ENCODE measurements at places on chromosomes 3 and 15.

- no peak overlapping the region for H3K4me3 ChIP-seq
- no peak overlapping the region for H3K27ac ChIP-seq
- no peaks in the 10 kb centered on the region for H3K27me3 ChIP-seq
- no peaks in the 10 kb centered on the region for H3K36me3 ChIP-seq
- H3K4me1 ChIP-seq = no peaks in the 10 kb centered on the region
- DNase-seq = peak; percentile 38
These were observed 154.3 kb downstream of the NSMCE3 start for GRCh38 chr15:29115093-29115991.

DNA sequence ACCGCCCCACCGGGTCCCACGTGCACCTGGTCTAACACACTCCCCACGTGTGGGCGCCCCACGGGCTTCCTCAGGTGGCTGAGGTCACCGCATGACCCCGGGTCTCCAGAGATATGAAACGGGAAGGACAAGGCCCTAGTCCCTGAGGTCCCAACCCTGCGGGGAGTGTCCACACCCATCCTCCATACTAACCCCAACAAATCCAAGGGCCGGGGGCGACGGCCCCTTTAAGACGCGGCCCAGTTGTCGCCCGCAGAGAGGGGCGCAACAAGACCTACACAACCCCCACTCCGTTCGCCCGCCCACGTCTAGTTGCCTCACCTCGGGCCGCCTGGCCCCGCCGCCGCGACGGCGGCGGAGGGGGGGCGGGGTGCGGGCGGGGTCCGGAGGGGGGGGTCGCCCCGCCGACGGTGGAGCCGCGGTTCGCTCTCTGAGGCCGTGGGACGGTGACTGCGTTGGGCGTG, 396 bp downstream of the INO80 start:
- peaks cover 4% of the 10 kb centered on the region for H3K36me3 ChIP-seq
- peaks cover 29% of the 10 kb centered on the region for H3K4me1 ChIP-seq
- peak; percentile 89 for DNase-seq
- H3K27ac ChIP-seq = peak overlapping the region; percentile 100
- no peaks in the 10 kb centered on the region for H3K27me3 ChIP-seq
- peak overlapping the region; percentile 92 for H3K4me3 ChIP-seq

DNA sequence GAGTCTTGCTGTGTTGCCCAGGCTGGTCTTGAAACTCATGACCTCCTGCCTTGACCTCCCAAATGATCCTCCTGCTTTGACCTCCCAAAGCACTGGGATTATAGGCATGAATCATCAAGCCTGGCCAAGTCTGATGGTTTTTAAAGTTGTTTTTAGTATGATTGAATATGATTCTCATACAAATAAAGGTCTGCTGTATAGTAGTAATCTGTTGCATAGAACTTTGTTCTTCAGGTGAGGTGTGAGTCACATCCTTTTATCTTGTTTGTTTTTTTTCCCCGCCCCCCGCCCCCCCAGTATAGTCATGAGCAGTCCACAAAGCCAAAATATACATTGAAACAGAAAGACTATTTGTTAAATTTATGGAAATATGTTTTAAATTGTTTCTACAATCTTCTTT, 39.0 kb downstream of the UBE2E2 start:
- H3K27ac ChIP-seq = no peak overlapping the region
- H3K4me3 ChIP-seq = no peak overlapping the region
- no peak for DNase-seq
- peaks cover 19% of the 10 kb centered on the region for H3K4me1 ChIP-seq
- H3K36me3 ChIP-seq = no peaks in the 10 kb centered on the region
- no peaks in the 10 kb centered on the region for H3K27me3 ChIP-seq

DNA sequence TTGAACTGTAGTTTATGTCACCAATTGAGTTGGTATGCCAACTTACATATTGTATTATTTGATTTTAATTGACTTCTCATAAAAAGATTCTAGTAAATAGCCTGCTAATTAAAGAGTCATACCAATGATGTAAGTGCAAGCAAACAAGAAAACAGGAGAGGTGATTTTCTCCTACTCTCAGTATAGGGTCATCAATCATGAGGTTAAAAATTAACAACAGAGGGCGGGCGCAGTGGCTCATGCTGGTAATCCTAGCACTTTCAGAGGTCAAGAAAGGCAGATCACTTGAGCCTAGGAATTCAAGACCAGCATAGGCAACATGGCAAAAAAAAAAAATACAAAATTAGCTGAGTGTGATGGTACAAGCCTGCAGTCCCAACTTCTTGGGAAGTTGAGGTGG, 108.7 kb downstream of the MYO9A start:
- no peaks in the 10 kb centered on the region for H3K27me3 ChIP-seq
- DNase-seq = no peak
- no peak overlapping the region for H3K4me3 ChIP-seq

DNA sequence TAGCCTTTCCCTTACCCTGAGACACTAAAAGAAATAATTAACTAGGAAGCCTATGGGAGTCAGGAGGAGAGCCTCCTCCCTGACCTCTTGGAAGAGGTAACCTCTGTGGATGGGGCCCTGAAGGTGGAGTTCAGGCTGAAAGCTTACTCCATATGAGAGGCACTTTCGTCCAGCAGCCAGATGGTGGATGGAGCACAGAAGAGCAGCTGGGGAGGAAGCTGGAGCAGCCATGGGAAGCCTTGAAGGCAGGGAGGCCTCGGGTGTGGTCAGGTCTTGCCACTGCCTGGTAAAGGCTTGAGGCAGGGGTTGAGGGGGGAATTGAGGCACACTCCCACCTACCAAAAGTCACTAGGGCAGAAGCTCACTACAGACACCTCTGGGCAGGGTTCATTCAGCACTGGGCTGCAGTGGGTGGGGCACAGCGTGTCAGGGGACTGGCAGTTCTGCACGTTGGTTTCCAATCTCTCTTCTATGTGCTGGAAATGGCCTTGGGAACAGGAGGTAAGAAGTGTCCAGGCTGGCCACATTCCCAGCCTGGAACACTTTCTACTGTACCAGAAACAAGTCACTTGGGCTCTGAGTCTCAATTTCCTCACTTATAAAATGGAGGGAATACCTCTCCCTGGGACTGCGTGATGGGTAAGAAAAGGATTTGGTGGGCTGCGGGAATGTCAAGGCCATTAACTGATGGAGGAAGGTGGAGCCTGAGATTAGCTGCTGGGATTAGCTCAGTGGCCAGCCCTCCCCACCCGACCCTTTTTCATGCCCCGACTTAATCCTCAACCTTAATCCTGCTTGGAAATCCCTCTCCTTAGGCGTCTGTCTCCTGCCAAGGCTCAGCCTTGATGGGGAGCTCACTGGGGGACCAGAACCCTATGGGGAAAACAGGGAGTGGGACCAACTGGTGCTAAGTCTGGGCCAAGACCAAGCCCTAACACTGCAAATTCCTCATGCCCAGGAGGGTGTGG, 5.4 kb downstream of the PCBP4 start:
- H3K27me3 ChIP-seq = no peaks in the 10 kb centered on the region
- no peak overlapping the region for H3K4me3 ChIP-seq
- DNase-seq = no peak
- no peaks in the 10 kb centered on the region for H3K36me3 ChIP-seq
- peaks cover 8% of the 10 kb centered on the region for H3K4me1 ChIP-seq
- no peak overlapping the region for H3K27ac ChIP-seq

DNA sequence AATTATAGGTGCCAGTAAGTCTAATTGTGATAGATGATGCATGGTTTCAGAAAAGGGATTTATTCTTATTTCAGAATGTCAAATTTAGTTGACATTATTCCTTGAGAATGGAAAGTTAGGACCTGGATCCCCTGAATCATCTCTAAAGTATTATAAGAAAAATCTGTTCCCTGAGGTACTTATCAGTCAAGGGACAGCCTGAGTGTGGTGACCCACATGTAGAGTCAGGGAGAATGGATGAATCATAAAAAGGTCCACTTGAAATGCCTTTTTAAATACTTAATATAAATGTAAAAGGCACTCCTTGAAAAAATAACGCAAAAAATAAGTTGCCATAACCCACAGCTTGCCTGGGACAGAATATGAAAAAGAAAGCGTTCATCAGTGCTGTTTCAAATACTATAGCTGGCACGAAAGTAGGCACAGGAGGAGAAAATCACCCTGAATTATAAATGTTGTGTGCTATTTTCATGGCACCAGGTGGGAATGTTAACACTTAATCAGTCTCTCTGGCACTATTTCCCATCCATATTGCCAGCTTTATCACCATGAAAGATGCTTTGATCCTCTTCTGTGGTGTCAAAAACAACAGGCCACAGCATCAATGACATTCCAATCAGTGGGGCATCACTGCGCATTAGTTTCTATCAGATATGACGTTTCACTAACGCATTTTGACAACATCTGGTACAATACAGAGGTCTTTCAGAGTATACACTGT, 208.5 kb downstream of the EPHA3 start:
- H3K27ac ChIP-seq = no peak overlapping the region
- H3K36me3 ChIP-seq = no peaks in the 10 kb centered on the region
- no peaks in the 10 kb centered on the region for H3K4me1 ChIP-seq
- DNase-seq = no peak

- no peak overlapping the region for H3K27ac ChIP-seq
- H3K4me1 ChIP-seq = peaks cover 7% of the 10 kb centered on the region
- DNase-seq = no peak
- H3K27me3 ChIP-seq = no peaks in the 10 kb centered on the region
- H3K36me3 ChIP-seq = no peaks in the 10 kb centered on the region
These were observed 40.8 kb upstream of the LRTM1 start for GRCh38 chr3:54968546-54969172.

GRCh38 chr3:62550439-62550838, 177.1 kb upstream of the FEZF2 start:
- no peaks in the 10 kb centered on the region for H3K4me1 ChIP-seq
- H3K36me3 ChIP-seq = no peaks in the 10 kb centered on the region
- DNase-seq = no peak

- H3K4me1 ChIP-seq = peaks cover 6% of the 10 kb centered on the region
- no peak overlapping the region for H3K27ac ChIP-seq
- H3K36me3 ChIP-seq = no peaks in the 10 kb centered on the region
- H3K4me3 ChIP-seq = no peak overlapping the region
- DNase-seq = no peak
These were observed 208.8 kb downstream of the SV2B start for GRCh38 chr15:91308855-91309254.

DNA sequence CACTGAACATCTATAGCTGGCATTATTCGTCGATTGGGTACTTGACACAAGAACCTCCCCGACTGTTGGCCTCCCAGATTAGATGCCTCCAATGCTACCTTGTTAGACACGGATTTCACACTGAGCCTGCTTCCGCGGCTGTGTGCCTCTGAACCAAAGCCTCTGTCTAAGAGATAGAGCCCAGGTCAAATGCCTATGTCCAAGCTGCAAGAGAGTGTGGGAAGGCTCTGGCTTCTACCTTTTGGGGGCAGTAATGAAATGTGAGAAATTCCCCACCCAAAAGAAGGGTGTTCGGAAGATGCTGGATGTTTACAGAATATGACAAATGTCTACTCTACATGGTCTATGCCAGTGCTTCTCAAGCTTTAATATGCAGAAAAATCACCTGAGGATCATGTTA, 2.0 kb upstream of the RPUSD2 start:
- H3K4me3 ChIP-seq = no peak overlapping the region
- peaks cover 9% of the 10 kb centered on the region for H3K4me1 ChIP-seq
- no peak for DNase-seq
- H3K36me3 ChIP-seq = peaks cover 12% of the 10 kb centered on the region
- H3K27me3 ChIP-seq = no peaks in the 10 kb centered on the region
- no peak overlapping the region for H3K27ac ChIP-seq

DNA sequence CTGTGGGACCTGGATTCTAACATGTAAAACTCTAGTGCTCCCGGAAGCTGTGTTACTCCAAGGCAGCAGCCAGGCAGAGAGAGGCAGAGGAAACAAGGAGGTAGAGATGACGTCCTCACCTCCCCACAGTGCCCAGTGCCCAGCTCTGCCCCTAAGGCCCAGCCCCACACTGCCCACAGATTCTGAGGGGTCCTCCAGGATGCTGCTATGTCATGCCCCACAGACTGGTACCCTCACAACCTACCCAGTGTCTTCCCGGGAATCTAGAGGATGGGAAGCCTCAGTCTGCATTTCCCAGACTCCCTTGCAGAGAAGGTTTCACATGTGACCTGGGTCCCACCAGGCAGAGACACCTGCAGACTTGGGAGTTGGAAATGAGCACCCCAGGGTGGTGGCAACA, 75.9 kb upstream of the PCSK6 start:
- no peak for DNase-seq
- H3K4me1 ChIP-seq = no peaks in the 10 kb centered on the region
- H3K36me3 ChIP-seq = no peaks in the 10 kb centered on the region
- no peak overlapping the region for H3K27ac ChIP-seq

DNA sequence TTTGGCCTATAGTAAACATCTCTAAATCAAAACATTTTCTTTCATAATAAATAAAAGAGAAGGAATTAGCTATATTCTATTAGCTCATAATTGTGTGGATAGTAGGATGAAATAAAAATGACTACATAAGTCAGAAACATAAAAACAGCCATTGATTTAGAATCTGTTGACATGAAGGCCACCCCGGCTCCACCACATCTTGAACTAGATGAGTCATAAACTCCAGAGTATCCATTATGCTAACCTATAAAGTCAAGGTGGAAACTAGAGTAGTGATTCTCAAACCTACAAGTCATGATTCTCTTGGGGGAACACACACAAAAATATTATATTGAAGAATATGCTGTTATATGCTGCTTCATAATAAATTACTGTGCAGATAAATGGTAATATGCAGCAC, 831.0 kb downstream of the TUSC7 start:
- no peaks in the 10 kb centered on the region for H3K36me3 ChIP-seq
- H3K27me3 ChIP-seq = no peaks in the 10 kb centered on the region
- DNase-seq = no peak
- no peaks in the 10 kb centered on the region for H3K4me1 ChIP-seq
- H3K27ac ChIP-seq = no peak overlapping the region
- H3K4me3 ChIP-seq = no peak overlapping the region

DNA sequence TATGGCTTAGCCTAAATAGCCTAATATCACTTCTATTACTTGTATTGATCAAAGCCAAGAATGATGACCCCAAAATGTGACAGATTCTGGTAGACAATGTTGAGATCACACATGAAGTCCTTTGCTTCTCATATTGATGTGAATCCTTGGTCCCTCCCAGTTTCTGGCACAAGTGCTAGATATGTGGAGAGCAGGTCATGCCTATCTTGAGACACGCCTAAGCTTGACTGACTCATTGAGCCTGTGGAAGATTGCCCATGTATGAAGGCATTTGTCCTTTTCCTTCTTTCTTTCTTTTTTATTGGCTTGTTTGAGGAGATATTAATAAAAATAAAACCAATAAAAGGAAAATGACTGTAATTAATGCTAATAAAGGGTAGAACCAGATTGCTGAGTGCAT, 54.0 kb upstream of the TMEM108 start:
- H3K4me1 ChIP-seq = no peaks in the 10 kb centered on the region
- no peaks in the 10 kb centered on the region for H3K36me3 ChIP-seq
- DNase-seq = no peak
- no peak overlapping the region for H3K27ac ChIP-seq
- H3K4me3 ChIP-seq = no peak overlapping the region

- no peak for DNase-seq
- H3K27ac ChIP-seq = no peak overlapping the region
- H3K4me3 ChIP-seq = no peak overlapping the region
- H3K4me1 ChIP-seq = no peaks in the 10 kb centered on the region
- H3K36me3 ChIP-seq = no peaks in the 10 kb centered on the region
These were observed 11.4 kb upstream of the COMMD2 start for GRCh38 chr3:149763565-149764195.

GRCh38 chr15:87672309-87673288, 583.9 kb downstream of the NTRK3 start:
- H3K4me3 ChIP-seq = no peak overlapping the region
- H3K27me3 ChIP-seq = no peaks in the 10 kb centered on the region
- H3K36me3 ChIP-seq = no peaks in the 10 kb centered on the region
- no peaks in the 10 kb centered on the region for H3K4me1 ChIP-seq
- DNase-seq = no peak

GRCh38 chr3:155753038-155753639, 8.3 kb upstream of the PLCH1 start:
- H3K27me3 ChIP-seq = no peaks in the 10 kb centered on the region
- DNase-seq = no peak
- no peaks in the 10 kb centered on the region for H3K36me3 ChIP-seq
- H3K4me1 ChIP-seq = no peaks in the 10 kb centered on the region
- H3K4me3 ChIP-seq = no peak overlapping the region
